ENCODE measurements at places on chromosomes 7 and 10.

DNA sequence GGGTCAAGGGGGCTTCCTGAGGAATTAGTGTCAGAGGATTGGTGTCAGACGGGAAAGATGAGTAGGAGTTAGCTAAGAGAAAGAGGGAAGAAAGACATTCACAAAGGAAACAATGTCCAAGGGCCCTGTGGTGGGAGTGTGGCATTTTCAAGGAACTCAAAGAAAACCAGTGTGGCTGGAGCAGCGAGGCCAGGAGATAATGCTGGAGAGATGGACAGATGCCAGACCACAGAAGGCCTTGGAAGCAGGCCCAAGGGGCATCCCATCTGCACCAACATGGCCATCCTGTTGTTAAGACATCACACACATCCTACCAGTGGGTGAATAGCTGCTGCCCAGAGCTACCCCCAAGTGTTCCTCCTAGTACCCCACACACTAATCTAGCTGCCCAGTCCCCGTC, 36.1 kb upstream of the CUL1 start:
- no peak overlapping the region for H3K27ac ChIP-seq
- no peak overlapping the region for H3K4me3 ChIP-seq
- H3K4me1 ChIP-seq = no peaks in the 10 kb centered on the region
- no peaks in the 10 kb centered on the region for H3K36me3 ChIP-seq
- no peaks in the 10 kb centered on the region for H3K27me3 ChIP-seq
- no peak for DNase-seq

DNA sequence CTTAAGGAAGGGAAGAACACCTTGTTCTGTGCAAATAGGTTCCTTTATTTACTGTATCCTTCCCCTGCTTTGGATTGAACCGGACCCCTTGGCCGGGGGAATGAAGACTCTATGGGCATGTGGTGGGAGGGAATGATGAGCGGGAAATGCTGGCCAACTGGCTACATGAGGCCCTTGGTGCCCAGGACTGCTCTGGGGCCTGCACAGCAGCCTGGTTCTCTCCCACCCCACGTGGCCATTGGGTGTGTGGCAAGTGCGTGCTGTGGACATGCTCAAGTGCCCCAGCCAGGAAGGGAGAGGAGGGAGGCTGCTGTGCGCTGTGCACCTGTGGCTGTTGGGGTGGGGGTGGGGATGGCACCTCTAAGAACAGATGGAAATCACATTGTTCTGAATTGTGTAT, 917.0 kb upstream of the GHITM start:
- H3K27ac ChIP-seq = no peak overlapping the region
- no peak for DNase-seq
- H3K4me3 ChIP-seq = no peak overlapping the region
- H3K27me3 ChIP-seq = no peaks in the 10 kb centered on the region
- H3K36me3 ChIP-seq = no peaks in the 10 kb centered on the region

DNA sequence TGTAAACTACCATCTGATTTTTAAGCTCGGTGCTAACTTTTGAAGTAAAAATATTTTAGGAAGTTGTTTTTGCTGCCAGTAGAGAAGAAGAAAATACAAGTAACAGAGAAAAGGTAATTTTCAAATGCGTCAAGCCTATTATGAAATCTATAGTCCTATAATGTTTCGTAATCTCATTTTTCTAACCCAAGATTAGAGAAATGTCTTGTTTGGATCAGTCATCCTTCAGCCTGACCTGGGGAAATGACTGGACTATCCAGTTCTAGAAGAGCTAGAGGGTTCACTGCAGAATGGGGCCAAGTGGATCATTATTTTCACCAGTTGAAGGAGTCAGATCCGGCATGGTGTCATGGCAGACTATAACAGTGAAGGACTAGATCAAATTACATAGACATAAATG, 62.7 kb upstream of the FGL2 start:
- H3K4me1 ChIP-seq = peaks cover 9% of the 10 kb centered on the region
- no peak overlapping the region for H3K27ac ChIP-seq
- H3K27me3 ChIP-seq = no peaks in the 10 kb centered on the region
- no peak overlapping the region for H3K4me3 ChIP-seq

DNA sequence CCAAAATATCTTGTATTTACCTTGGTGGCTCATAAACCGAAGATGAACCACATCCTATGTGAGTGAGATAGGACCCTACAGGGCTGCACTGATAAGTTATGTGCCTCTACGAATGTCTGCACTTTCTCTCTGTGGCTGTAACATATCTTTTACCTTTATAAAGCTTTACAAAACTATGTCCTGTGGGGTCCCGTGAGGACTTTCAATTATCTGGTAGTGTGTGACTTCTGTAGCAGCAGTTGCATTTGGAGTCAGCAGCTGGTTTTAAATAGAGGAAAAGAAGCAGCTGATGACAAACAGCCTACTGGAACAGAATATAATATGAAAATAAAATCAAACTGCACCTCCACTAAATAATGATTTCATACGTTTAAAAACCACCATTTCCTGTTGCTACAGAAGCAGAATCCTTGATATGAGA, 222.4 kb upstream of the GNAI1 start:
- H3K4me3 ChIP-seq = no peak overlapping the region
- peaks cover 2% of the 10 kb centered on the region for H3K36me3 ChIP-seq
- H3K27ac ChIP-seq = no peak overlapping the region
- H3K27me3 ChIP-seq = no peaks in the 10 kb centered on the region

DNA sequence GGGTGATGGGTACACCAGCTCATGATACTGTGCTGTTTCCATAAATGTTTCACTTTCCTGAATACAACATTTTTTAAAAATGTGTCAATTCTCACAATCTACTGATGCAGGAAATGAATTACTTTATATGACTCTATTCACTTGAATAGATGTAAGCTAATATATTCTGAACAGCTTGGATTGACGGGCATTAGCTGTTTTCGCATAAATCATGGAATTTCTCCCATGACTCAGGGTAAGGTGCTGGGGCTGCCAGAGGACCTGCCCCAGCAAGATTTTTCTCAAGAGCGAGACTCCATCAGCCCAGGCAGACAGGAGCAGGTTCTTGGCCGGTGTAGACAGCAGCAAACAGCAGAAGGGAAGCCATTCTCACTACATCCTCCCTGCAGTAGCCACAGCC, 107.1 kb downstream of the PFKFB3 start:
- H3K4me1 ChIP-seq = no peaks in the 10 kb centered on the region
- H3K27me3 ChIP-seq = no peaks in the 10 kb centered on the region
- H3K4me3 ChIP-seq = no peak overlapping the region
- DNase-seq = no peak

DNA sequence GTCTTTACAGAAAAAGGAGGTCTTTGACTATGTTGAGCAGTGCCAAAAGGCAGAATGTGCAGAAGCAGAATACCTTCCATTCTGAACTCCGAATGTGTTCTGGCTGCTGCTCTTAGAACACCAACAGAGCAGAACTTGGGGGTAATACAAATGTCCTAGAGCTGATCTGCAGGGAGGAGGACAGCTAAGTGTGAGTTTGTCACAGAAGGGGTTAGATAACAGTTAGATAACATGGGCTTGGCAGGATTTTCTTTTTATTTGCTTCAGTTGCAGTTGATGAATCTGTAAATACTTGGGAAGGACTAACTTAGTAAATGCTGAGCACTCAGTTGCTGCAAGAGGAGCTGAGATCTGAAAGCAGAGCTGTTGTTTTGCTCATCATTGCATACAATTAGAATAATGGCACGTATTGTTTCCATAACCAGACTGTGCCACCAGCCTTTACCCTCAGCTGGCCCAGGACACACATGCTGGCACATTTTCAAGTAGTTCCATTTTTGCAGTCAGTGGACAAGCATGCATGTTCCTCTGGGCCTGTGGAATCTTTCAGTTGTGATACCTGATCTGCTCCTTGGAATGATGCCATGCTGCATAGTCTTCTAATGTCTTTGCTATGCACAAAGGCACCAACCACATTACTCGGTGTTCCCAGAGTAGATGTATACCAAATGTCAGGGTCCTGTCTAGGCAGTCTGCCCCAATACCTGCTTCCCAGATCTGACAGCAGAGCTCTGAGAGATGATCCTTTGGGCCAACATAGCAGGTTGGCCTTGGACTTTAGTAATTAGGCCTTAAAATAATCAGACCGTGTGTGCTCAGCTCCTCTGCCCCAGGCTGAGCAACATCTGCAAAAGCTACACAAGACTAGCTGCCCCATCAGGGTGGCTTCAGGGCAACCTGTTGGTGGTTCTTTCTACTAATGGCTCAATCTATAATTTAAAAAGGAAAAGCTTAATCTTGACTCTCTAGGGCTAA, 55.7 kb downstream of the GSDME start:
- H3K4me1 ChIP-seq = no peaks in the 10 kb centered on the region
- DNase-seq = no peak
- H3K27me3 ChIP-seq = no peaks in the 10 kb centered on the region
- H3K27ac ChIP-seq = no peak overlapping the region
- H3K36me3 ChIP-seq = peaks cover 3% of the 10 kb centered on the region
- no peak overlapping the region for H3K4me3 ChIP-seq

GRCh38 chr7:105760551-105761447, 115.6 kb downstream of the ATXN7L1 start:
- no peaks in the 10 kb centered on the region for H3K27me3 ChIP-seq
- peaks cover 3% of the 10 kb centered on the region for H3K36me3 ChIP-seq
- peaks cover 52% of the 10 kb centered on the region for H3K4me1 ChIP-seq

- no peak overlapping the region for H3K27ac ChIP-seq
- no peaks in the 10 kb centered on the region for H3K4me1 ChIP-seq
- H3K27me3 ChIP-seq = peaks cover 83% of the 10 kb centered on the region
- H3K36me3 ChIP-seq = no peaks in the 10 kb centered on the region
- H3K4me3 ChIP-seq = no peak overlapping the region
Measured at GRCh38 chr7:30941582-30942323, 22.0 kb upstream of the GHRHR start.

DNA sequence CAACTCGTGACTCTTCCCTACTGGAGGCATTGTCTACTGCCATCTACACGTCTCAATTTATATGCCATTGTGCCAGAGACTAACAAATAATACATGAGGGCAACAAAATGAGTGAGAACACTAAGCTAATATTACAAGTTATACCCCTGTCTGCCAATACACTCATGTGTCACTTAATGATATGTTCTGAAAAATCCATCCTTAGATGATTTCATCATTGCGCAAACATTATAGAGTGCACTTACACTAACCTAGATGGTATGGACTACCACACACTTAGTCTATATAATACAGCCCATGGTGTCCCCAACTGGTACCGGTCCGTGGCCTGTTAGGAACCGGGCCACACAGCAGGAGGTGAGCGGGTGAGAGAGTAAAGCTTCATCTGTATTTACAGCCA, 64.3 kb upstream of the CTNNA3 start:
- H3K4me1 ChIP-seq = peaks cover 14% of the 10 kb centered on the region
- peaks cover 29% of the 10 kb centered on the region for H3K27me3 ChIP-seq
- DNase-seq = no peak
- H3K27ac ChIP-seq = no peak overlapping the region

GRCh38 chr7:148527717-148528168, 62.8 kb upstream of the C7orf33 start:
- DNase-seq = peak; percentile 74
- H3K27me3 ChIP-seq = peaks cover 68% of the 10 kb centered on the region
- H3K36me3 ChIP-seq = peaks cover 1% of the 10 kb centered on the region
- peaks cover 8% of the 10 kb centered on the region for H3K4me1 ChIP-seq

DNA sequence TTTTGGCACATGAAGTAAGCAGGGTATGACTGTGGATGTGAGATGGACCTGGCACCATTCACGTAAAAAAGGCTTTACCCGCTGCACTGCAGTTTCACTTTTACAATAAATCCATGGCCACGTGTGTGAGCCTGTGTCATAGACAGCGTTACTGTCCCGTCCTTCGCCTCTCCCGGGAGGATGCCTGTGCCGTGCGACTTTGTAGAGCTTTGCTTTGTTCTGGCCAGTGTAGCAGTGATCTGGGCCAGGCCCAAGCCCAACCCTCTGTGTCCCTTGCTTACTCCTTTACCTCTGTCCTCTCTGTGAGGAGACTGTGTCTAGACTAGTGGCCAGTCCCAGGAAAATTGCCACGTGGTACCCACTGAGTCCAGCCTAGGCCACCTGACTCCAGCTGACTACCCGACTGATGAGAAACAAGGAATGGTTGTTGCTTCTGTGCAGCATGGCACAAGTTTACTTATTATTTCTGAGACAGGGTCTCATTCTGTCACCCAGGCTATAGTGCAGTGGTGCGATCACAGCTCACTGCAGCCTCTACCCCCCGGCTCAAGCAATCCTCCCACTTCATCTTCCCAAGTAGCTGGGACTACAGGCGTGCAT, 48.1 kb downstream of the JAKMIP3 start:
- DNase-seq = no peak
- H3K4me3 ChIP-seq = no peak overlapping the region
- H3K36me3 ChIP-seq = no peaks in the 10 kb centered on the region
- H3K27me3 ChIP-seq = peaks cover 11% of the 10 kb centered on the region

- H3K27ac ChIP-seq = no peak overlapping the region
- DNase-seq = no peak
- H3K27me3 ChIP-seq = no peaks in the 10 kb centered on the region
- no peak overlapping the region for H3K4me3 ChIP-seq
- no peaks in the 10 kb centered on the region for H3K36me3 ChIP-seq
Measured at GRCh38 chr7:80921130-80921529, 2.3 kb upstream of the SEMA3C start.

- H3K4me3 ChIP-seq = peak overlapping the region; percentile 80
- no peak overlapping the region for H3K27ac ChIP-seq
- H3K4me1 ChIP-seq = peaks cover 12% of the 10 kb centered on the region
- no peak for DNase-seq
Measured at GRCh38 chr10:23343591-23344240, 881 bp downstream of the C10orf67 start.

- DNase-seq = no peak
- no peak overlapping the region for H3K27ac ChIP-seq
- no peaks in the 10 kb centered on the region for H3K36me3 ChIP-seq
- no peaks in the 10 kb centered on the region for H3K4me1 ChIP-seq
- peaks cover 9% of the 10 kb centered on the region for H3K27me3 ChIP-seq
Measured at GRCh38 chr10:95988702-95989101, 54.7 kb upstream of the CCNJ start.

DNA sequence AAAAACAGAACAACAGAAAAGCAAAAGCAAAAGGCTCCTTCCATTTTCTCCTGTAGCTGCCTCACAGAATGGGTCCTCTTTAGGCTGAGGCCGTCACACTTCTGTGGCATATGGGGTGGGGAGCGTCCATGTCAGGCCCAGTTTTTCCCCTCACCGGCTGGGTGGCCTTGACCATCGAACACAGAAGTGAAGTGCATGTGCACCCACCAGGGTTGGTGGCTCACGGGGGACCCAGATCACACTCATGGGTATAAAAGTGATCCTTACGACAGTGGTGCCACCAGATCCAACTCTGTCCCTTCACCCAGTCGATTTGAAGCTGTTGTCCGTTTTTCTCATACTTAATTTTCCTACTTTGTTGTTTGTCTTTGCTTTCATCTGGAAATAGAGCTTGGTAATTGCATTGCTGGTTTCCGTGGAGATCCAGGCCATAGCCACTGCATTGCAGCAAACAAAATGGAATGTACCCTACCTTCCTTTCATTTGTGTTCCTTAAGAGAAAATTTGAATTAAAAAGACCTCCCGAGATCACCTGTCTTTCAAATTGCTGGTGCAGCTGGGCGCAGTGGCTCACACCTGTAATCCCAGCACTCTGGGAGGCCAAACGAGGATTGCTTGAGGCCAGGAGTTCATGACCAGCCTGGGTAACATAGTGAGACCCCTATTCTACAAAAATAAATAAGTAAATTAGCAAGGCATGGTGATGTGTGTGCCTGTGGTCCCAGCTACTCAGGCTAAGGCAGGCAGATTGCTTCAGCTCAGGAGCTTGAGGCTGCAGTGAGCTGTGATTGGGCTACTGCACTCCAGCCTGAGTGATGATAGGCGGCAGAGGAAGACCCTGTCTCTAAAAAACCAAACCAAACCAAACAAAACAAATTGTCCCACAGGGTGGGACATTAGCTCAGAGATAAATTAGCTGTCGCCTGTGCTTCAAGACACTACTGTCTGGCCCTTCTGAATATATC, 10.7 kb upstream of the GJD4 start:
- H3K36me3 ChIP-seq = peaks cover 2% of the 10 kb centered on the region
- no peak overlapping the region for H3K27ac ChIP-seq
- no peak overlapping the region for H3K4me3 ChIP-seq
- DNase-seq = no peak

Data from central memory CD8-positive, alpha-beta T cell (primary cell).